ENCODE measurements at places on chromosomes 1 and 21. TPM values are rescaled to one million over a fixed set of nuclear protein-coding genes. Genes with fewer than 3 reads are reported as not detected.

DNA sequence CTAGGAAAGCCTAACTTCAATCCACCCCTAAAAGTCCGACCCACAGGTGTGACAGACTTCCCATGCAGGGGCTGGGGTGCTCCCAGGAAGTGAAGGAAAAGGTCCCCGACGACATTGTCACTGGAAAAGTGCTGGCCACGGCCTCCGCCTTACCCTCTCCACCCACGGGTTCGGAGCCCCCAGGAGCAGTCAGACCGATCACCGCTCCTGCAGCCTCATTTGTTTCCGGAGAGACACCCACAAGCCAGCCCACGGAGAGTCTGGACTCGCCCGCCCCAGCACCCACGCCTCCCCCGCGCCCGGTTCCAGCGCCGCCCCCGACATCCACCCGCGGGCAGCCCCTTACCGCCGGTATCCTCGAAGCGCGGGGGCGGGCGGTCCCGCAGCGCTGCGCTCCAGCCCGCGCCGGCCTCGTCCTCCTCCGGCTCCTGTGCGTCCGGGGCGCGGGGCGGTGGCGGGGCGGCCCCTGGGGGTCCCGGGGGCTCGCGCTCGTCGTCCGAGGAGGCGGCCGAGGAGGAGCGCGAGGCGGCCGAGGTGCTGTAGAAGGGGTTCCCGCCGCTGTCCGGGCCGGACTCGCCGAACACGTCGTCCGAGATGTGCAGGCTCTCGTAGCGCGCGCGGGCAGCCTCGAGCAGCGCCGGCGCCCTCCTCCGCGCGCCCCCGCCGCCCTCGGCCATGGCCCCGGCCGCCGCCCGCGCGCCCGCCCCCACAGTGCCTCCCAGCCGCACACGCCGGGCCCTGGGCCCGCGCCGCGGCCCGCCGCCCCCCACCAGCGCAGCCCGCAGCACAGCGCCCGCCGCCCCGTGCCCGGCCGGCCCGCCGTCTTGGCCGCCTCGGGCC lies 660 bp downstream of the PGBD5 start:
- DNase-seq: peak; percentile 48
- peaks cover 29% of the 10 kb centered on the region for H3K27me3 ChIP-seq
- no peak overlapping the region for H3K27ac ChIP-seq
- H3K36me3 ChIP-seq: no peaks in the 10 kb centered on the region
- peak overlapping the region; percentile 29 for H3K4me3 ChIP-seq

GRCh38 chr1:235783148-235783776 lies 83.4 kb downstream of the LYST start:
- peak overlapping the region; percentile 9 for H3K27ac ChIP-seq
- no peak overlapping the region for H3K4me3 ChIP-seq
- no peaks in the 10 kb centered on the region for H3K27me3 ChIP-seq
- no peaks in the 10 kb centered on the region for H3K36me3 ChIP-seq
- peak; percentile 73 for DNase-seq

- no peaks in the 10 kb centered on the region for H3K4me1 ChIP-seq
- no peaks in the 10 kb centered on the region for H3K36me3 ChIP-seq
- H3K4me3 ChIP-seq: no peak overlapping the region
- no peak for DNase-seq
Observed at GRCh38 chr1:181202986-181203555, 114.6 kb downstream of the IER5 start.

GRCh38 chr1:46183926-46184557 lies 7.8 kb upstream of the P3R3URF start:
- DNase-seq: peak; percentile 48
- H3K27me3 ChIP-seq: no peaks in the 10 kb centered on the region
- no peaks in the 10 kb centered on the region for H3K36me3 ChIP-seq
- no peak overlapping the region for H3K4me3 ChIP-seq

The SUSD4 gene
- 3.9 TPM for total RNA-seq

The SLFNL1 gene
- not detected for total RNA-seq

All from GM23248 (cell line).